Stimulated activated CD4-positive, alpha-beta T cell treated with anti-CD3 and anti-CD28 coated beads, Interleukin-12 subunit alpha, Interleukin-12 subunit beta, amount 100 ng/mL, for 24 hours (primary cell): ENCODE measurements at places on chromosomes 5 and 9.
A peak's percentile ranks its signal among the peaks of the same experiment; 100 is the strongest.

DNA sequence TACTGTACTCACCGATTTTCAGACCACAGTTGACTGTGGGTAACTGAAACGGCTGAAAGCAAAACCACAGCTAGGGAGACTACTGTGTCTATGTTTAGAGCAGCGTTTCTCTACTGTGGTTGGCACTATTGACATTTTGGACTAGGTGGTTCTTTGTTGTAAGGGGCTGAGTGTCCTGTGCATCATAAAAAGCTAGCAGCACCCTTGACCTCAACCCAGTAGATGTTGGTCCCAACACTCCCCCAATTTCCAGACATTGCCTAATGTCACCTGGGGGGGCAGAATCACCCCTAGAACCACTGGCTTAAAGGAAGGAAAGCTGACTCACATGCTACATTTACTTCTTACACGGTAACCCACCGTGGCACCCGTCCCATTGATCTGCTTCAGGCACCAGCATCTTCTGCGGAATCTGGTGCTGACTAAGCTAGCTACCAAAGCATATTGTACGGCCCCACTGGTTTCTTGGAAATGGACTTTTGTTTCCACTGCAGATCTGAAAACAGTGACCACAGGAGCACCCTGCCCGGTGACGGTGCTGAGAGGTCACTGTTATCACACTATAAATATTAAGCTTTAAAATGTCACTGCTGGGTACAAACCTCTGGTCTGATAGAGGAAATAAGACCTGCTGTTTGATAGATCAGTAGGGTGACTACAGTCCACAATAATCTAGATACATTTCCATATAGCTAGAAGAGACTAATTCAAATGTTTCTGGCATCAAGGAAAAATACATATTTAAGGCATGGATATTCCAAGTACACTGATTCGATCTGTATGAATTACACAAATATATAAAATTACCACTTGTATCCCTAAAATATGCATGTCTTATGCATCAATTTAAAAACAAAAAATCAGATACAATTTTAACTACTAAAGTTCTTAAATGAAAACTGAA, 151.4 kb downstream of the HSD17B3 start:
- DNase-seq: peak; percentile 29

DNA sequence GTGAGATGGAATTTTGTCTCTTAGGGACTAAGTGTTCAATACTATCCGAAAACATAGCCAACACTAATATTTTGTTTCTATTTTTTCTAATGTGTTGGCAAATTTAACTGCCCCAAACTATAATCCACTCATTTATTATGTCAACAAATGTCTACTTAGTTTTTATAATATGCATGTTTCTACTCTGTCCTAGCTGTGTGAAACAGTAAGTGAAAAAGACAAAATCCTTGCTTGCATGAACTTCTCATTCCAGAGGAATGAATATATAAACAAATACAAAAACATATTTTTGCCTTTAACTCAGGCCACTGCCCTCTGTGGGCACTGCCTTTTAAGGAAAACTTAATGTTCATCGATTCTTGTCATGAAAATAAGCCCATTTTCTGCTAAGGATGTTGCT, 1275.4 kb upstream of the CDH18 start:
- DNase-seq: no peak

- DNase-seq: peak; percentile 64
These were observed 996 bp upstream of the GAS1 start for GRCh38 chr9:86948074-86948929.

- no peak for DNase-seq
These were observed 511.7 kb upstream of the KLF4 start for GRCh38 chr9:108001237-108001636.

DNA sequence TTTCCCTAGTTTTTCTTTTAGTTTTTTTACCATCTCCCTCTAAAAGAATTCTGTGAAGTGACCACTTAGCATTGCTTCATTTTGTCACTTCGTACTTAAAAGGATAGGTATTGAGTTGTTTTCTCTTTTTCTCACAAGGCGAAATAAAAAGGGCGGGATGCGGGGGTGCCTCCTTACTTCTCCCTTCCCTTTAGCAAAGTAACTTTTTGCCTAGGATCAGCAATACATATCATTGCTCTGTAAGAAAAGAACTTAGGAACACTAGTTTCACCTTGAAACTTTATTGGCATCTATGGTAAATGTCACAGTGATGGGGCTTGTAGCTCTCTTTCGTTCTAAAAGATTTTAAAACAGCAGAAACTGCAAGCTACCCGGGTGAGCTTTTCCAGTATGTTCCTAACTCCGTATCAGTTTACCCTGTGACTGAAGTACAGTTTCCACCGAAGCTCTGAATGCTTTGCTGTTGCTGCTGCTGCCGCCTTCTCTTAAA, 4.1 kb downstream of the PRDM6 start:
- no peak for DNase-seq

DNA sequence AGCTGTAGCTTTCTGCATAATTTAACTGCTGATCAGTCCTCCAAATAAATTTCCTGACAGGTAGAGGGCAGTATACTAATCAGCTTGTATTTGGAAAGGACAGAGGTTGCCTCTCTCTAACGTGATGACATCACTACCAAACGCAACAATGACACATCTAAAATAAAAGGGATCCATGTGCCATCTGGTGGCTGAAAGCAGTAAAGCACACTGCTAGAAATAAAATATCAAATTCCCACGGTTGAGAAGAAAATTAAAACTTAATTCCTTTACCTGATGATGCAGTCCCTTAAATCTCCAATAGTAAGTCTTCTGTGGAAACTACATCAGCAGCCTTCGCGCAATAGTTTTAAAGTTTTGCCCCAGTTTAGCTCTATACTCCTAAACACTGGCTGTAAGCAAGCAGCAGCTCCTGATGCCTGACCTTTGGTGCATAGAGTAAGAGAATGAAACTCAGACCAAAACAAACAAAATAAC, 54.5 kb downstream of the DIAPH1 start:
- DNase-seq: peak; percentile 49

GRCh38 chr5:175862131-175863012, 9.0 kb upstream of the CPLX2 start:
- DNase-seq: no peak

DNA sequence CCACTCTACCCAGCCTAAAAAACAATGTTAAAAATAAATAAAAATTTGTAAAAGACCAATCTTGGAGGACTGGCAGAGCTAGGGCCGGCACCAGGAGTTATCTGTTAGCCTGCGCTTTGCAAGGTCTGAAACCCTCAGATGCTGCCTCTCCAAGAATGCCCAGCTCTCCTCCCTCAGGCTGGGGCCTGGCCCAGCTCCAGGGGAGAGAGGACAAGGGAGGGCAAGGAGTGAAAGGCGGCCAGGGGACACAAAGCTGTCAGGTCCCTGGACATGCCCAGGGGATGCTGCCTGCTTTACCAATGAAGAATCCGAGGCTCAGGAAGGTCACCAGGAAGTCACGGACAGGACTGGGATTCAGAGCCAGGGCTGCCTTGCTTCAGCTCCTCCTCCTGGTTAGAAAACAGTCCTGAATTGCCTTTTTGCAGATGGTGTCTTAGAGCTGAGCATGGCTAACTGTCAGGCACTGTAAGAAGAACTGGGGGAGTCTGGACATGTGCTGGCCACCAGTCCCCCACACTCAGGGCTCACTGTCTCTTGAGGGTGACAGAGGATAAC, 5.5 kb upstream of the N4BP3 start:
- DNase-seq: no peak

DNA sequence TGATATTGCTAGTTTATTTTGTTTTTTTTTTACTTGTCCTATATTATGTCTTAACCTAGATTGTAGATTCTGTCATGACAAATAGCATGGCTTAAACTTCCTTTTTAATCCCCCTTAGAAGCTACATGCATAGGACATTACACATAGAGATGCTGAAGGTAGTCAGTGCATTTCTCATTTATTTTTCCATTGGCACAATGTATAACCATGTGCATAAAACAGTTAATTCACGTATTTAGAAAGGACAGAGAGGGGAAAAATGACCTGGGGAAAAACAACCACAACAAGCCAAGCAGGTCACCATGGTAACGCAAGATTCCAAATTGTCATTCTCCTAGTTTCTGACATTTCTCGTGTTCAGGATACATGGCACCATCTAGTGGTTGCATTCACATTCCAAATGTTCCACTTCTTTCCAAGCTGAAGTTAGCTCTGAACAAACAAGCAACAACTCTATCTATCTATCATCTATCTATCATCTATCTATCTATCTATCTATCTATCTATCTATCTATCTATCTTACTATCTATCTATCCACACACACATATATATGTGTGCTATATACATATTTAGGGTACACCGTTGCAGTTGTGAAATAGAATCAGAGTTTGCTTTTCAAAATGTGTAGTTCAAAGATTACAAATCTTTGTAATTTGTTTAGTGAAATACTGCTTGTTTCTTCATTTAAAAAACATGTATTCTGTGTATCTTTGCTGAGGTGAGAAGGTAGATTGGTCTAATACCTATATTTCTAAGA, 487.2 kb upstream of the ST8SIA4 start:
- DNase-seq: no peak

- DNase-seq: no peak
These were observed 58.1 kb upstream of the SPTLC1 start for GRCh38 chr9:92173318-92173717.

DNA sequence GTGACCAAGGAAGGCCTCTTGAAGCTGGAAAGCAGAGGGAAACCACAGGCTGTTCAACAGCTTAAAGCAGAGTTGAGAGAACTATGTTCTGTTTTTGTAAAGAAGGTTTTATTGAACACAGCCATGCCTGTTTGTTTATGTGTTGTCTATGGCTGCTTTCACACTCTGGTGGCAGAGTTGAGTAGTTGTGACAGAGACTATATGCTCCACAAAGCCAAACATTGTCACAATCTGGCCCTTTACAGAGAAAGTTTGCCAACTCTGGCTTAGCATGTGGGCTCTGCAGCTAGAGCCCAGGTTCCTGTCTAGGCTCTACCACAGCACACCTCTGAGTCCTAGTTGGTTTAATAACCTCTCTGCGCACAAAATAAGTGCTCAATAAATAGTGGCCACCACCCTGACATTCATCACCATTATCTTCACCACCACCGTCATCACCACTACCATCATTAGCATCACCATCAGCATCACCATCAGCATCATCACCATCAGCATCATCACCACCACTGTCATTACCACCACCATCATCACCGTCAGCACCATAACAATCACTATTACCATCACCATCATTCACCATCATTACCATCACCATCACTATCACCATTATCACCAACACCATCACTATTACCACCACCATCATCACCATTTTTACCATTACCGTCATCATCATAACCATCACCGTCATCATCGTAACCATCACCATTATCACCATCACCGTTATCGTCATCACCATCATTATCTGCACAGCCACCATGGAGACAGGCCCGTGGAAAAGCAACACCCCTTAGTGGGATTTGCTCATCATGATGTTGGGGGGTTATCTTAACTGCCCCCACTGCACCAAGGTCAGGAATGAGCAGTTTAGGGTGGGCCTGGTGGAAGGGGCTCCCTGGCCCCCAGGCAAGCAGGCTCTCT, 18.3 kb downstream of the AKNA start:
- DNase-seq: no peak

GRCh38 chr5:3341446-3342240, 254.0 kb upstream of the IRX1 start:
- DNase-seq: no peak

GRCh38 chr5:175678074-175678473, 20.2 kb downstream of the HRH2 start:
- DNase-seq: no peak

DNA sequence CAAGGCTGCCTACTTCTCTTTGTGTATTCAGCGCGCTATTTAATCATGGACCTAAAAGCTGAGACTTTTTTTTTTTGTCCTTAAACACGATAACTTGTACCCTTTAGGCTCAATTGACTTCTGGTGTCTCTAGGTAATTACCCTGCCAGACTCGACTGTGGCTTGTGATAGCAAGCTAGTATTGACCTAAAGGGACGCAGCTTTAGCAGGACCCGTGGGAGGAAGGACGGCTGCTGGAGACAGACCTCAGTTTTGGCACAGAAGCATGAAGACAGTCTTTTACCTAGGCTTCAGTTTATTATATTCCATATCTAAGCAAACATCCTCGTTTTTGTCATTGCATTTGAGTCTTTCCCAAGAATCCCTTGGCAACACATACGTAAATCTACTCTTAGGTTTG, 115.3 kb downstream of the SMC2 start:
- no peak for DNase-seq

GRCh38 chr5:122154491-122154890, 25.1 kb downstream of the ZNF474 start:
- DNase-seq: no peak

DNA sequence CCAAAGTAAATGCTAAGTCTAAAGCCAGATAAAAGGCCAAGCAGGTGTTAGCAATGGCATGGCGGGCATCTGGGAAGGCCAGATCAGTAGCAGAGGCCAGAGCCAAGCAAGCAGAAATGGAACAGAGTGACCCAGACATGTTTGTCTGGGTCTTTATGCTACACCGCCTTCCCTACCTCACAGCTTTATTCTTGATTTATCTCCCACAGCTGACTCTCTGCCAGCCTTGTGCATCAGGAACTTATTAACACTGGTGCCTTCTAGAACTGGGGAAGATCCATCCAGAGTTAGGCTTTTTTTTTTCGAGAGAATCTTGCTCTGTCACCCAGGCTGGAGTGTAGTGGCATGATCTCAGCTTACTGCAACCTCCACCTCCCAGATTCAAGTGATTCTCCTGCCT, 112.5 kb upstream of the SLC44A1 start:
- DNase-seq: no peak

DNA sequence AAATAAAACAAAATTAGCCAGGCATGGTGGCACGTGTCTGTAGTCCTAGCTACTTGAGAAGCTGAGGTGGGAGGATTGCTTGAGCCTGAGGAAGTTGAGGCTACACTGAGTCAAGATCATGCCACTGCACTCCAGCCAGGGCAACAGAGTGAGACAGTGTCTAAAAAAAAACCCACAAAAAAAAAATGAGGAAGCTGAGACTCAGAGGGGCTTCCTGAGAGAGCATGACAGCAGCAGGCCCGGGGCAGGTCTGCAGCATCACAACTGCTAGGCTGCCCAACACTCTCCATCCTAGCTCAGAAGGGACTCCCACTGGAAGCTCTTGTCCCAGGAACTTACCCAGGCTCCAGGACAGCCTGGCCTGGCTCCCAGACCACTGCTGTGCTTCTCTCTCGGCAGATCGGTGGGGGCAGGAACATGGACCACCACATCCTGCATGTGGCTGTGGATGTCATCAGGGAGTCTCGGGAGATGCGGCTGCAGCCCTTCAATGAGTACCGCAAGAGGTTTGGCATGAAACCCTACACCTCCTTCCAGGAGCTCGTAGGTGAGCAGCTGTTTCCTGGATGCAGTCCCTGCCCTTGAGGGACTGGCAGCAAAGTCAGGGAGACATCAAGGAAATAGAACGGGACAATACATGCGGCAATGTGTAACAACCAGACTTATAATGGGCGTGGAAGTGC, 19.1 kb downstream of the PTGS1 start:
- DNase-seq: no peak
